ENCODE measurements at places on chromosomes 1 and 21.
A peak's percentile ranks its signal among the peaks of the same experiment; 100 is the strongest.

DNA sequence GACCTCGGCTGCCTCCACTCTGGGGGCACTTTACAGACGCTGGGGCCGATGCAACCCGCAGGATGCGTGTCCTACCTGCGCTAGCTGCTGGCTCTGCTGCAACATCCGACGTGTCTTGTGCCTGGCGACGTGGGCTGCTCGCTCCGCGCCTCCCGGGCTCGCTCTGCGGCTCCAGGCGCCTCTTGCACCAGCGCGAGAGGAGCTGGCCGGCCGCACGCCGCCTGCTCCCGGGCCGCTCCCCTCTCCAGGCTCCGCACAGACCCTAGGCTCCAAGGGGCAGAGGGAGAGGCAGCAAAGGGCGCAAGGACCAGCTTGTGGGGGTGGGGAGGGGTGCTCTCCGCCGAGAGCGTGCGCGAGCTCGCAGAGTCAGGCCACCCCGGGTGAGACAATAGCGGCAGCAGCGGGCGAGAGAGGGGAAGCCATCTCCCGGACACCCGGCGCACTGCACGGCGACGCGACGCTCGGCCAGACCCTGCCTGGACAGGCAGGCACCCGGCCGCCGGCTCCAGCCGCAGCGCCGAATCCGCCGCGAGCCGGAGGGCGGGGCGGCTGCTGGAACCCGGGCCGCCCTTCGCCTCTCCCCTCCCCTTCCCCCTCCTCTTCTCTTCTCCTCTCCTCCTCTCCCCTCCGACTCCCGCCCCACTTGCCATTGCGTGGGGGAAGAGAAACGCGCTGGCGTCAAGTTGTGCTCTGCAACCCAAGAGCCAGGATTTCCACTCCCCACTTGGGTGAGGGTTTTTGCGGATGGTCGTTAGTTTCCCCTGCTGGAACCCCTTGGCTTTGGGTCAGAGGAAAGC, at the start of gene PIK3C2B:
Gene PIK3C2B (minus strand): TSS at position 525 of the 797 bp plus-strand sequence. CDS start 25,003 bp downstream, outside the sequence.
- DNase-seq, result peak; percentile 85

DNA sequence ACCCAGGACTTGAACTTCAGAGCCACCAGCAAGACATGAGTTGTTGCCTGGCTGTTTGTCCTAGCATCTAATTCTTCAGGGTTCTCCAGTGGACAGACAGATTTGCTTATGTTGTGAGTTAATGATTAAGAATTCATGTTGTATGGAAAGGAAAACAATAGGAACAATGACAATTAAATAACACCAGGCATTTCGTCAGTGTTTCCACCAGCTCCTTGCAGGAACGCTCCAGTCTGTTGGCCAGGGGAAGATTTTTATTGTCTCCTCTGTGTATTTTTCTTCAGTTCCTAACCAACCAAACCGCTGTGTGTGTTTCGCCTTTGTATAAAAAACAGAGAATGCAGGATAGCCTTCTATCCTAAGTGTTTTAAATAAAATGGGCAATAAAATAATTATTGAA, 64.4 kb upstream of the PTGFR start:
- DNase-seq, result no peak

DNA sequence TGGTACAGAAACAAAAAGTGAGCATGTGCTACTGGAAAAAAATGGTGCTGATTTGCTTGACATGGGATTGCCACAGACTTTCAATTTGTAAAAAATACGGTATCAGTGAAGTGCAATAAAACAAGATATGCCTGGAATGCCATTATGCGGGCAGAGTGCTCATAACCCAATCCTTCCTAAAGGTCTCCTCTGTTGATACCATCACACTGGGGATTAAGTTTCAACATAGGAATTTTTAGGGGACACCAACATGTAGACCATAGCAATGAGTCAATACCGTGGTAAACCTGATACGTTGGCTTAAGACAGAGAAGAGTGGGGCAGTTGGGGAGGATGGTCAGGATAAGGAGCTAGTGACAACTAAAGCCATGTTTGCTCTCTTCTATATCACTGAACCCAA, 20.5 kb downstream of the MX1 start:
- DNase-seq, result no peak

DNA sequence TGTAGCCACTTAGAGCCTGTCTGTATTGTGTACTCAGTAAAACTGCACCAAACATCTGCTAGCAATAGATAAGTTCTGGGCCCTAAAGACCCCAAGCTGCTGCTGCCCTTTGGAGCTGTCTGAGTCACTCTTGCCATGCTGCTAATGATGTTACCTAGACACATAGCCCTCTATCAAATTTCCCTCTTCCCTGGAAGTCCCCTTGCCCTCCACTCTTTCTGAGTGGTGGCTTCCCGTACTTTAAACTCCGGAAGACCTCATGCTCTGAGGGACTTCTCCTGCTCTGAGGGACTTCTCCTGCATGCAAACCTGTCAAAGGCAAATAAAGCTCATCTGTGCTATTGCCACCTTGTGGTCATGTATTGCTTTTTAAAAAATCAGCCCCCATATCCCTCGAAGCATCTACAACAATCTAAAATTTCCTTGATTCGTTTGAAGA, 34.0 kb downstream of the FH start:
- no peak for DNase-seq

DNA sequence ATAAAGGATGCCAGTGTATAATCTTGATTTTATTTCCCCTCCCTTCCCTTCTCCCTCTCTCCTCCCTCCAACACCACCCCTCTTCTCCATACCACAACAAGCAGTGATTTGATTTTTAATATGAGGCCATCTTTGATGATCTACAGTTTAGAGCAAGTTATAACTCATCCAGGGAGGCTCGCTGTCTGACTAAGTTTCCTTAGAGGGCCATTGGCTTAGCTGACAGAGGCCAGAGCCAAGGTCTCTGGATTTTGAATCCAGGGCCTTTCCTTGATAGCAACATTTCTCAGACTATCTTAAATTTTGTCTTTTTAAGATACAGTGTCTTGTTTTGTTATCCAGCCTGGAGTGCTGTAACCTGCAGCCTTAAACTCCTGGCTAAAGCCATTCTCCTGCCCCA, 431.0 kb upstream of the USP24 start:
- DNase-seq, result no peak

DNA sequence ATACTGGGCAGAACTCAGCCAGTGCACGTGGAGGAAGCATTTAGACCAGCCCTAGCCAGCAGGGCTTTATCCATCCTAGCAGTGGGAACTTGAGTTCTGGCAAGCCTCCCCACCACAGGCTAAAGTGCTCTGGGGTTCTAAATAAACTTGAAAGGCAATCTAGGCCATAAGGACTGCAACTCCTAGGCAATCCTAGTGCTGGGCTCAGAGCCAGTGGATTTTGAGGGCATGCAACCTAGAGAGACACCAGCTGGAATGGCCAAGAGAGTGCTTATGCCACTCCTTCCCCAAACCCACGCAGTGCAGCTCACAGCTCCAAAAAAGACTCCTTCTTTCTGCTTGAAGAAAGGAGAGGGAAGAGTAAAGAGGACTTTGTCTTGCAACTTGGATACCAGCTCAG, 70.5 kb upstream of the APOBEC4 start:
- DNase-seq, result no peak

- no peak for DNase-seq
Observed at GRCh38 chr1:230797376-230797920, 50.3 kb downstream of the CAPN9 start.

GRCh38 chr1:151820940-151821339, 10.7 kb downstream of the RORC start:
- DNase-seq, result no peak

DNA sequence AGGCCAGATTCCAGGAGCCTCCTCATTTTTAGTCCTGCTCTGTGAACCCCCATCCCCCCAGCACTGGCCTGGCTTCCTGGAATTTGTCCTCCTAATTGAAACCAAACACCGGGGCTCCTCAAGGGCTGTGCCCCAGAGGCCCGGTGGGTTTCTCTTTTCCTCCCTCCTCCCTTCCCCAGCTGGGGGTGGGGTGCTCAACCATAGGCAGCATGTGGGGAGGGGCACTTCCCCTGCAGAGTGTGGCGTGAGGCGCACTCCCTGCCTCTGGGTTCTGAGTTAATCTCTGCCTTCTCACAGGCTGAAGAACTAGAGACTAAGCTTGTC, 67.5 kb upstream of the ACOT11 start:
- DNase-seq, result no peak

- DNase-seq, result no peak
Observed at GRCh38 chr1:102758418-102758817, 349.9 kb downstream of the COL11A1 start.

- DNase-seq, result no peak
Observed at GRCh38 chr1:116323491-116323890, 49.6 kb upstream of the ATP1A1 start.

DNA sequence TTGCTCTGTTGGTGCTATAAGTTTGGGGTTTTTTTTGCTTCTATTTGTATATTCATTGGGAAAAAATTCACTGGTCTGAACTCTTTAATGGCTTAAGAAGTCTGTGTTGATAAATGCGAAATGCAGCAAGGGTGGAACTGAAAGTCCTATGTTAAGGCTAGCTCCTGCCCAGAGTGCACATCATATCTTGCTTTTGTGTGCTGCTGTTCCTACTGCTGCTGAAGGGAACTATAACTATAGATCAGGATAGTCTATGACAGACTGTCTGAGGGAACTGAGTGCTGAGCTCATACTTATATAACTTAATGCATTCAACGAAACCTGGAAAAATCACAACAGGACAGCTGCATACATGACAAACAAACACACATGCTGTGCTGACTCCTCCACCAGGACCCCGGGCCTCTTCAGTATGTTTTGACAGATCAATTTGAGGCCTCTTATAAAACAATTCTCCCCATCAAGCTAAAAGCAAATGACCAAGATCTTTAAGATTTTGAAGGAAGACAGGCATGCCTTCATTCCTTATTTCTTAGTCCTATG, 1031.5 kb upstream of the ADGRL2 start:
- DNase-seq, result no peak

- DNase-seq, result no peak
Observed at GRCh38 chr1:178530037-178530402, 17.1 kb downstream of the TEX35 start.

DNA sequence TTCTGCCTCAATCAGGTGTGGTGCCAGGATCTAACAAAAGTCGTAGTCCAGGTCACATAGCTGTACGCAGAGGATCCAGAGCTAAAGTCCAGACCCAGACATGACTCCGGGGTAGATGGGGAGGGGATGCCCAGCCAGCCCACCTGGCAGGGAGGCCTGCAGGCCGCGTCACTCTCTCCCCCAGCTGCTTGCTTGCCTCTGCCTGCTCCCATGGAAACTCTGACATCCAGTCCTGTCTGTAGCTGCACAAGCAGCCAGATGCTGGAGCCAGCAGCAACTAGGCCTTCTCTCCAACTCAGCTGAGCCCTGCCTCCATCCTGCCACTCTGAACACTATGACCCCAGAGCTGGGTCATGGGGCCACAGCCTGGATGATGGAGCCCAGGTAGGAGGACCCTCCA, 8.1 kb downstream of the COL8A2 start:
- no peak for DNase-seq

DNA sequence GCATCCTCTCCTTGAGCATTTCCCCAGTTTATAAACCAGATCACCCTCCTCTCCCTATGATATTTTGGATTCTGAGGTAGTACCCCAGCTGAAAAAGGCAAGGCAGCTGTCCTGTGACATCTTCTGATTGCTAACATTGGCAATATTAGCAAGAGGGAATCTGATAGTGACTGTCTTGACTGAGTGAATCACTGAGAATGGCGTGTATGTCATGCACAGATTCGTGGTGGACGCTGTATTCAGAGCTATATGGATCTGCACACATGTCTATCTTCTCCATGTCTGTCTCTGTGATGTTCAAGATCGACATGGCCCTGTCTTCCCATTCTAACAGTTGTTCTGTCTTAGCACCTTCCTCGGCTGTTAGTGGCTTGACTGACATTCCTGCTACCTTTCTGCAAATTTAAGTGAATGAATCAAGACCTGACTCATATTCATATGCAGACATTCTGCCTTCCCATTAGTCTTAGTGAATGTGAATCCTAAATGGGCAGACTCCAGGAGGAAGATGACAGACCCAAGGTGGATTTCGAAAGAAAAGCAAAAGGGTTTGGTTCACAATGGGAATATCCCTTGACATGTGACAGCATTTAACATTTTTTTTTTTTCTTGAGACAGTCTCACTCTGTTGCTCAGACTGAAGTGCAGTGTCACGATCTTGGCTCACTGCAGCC, 97.7 kb downstream of the PGBD5 start:
- no peak for DNase-seq

DNA sequence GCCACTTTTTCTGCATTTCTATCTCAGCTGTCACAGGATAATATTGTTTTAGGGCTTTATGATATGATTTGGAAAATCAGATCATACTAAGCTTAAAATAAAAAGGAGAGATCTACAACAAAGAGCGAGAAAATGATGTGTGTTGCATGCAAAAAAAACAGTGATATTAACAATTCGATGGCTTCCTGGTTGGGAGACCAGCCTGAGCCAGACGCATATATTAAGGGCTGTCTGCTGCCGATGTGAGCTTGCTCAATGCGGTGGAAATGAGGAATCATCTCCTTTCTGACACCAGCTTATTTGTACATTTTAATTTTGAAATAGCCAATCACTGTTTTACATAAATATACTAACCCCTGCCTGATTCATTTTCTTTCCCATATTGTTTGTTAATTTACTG, 862.6 kb downstream of the USP25 start:
- no peak for DNase-seq

DNA sequence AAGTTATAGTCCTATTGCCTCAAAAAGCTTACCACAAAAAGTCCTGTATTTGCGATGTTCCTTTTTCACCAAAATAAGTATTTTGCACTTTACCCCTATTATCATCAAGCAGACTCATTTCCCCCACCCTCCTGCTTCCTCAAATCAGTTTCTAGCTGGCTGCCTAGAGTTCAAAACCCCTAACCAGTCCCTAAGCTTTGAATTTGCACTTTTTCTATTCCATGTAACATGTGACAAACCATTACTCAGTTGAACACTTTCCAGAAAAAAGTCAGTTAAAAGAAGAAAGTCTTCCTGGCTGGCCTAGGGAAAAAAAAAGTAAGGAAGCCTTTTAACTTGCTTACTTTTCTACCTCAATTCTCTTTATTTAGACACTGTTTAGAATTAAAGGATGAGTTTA, 8.2 kb downstream of the CEP170 start:
- DNase-seq, result no peak

DNA sequence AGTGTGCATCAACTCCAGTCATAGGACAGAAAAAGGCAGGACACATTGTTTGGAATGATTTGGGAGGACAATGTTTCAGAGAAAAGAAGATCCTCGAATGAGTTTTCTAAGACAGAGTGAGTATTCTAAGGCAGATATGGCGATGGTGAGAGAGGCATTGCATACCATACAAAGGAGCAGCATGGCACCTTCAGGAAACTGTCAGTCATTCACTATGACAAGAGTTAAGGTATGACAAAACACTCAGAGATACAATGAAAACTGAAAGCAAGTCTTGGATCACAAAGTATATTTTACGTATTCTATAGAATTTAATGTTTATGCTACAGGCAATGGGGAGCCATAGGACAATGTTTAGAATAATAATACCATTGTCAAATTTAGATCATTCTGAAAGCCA, 337.4 kb upstream of the LYPLAL1 start:
- DNase-seq, result no peak
